ENCODE measurements at places on chromosomes 7 and 10. TPM values are rescaled to one million over a fixed set of nuclear protein-coding genes. Genes with fewer than 3 reads are reported as not detected.
A peak's percentile ranks its signal among the peaks of the same experiment; 100 is the strongest.

SPDYE5 gene
- total RNA-seq = not detected

BEND7 gene
- 21.1 TPM for total RNA-seq

AGAP5 gene
- 5.1 TPM for total RNA-seq

DNA sequence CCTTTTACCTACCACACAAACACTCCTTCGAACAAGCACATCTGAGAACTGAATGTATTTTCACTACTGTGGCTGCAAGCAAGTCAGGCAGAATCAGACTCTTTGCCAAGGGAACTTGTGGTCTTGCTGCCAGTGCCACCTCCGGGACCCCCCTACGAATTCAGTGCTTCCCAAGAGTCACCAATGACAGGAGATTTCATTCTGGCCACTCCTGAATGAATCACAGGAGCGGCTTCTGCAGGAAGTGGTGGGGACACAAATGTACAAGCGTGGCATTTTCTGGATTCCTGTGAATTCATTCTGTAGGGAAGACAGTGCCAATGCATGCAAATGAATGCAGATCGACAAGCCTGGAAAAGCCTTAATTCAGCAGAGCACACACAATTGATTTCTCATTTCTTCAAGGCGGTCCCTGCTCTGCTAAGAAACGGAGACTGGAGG lies 161.2 kb downstream of the CAMK1D start:
- peaks cover 23% of the 10 kb centered on the region for H3K4me1 ChIP-seq
- H3K36me3 ChIP-seq = no peaks in the 10 kb centered on the region
- H3K27ac ChIP-seq = no peak overlapping the region
- peak; percentile 59 for DNase-seq
- no peaks in the 10 kb centered on the region for H3K27me3 ChIP-seq

DNA sequence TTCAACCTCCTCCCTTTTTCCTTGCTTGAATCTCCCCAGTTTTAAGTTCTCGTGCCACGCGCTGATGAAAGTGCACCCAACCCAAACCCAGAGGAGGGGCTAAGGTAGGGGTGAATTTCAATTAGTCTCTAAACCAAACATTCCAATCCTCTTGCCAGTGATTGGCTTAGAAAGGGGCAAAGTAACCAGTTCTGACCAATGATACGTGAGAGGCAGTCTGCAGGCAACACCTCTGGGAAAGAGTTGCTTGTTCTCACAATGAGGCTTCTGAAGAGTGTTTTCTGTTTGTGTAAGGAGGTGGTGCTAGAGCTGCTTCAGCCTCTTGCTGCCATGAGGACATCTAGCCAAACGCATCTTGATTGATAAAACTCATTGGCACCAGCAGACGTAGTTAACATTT lies 21.8 kb downstream of the SLC35G1 start:
- no peaks in the 10 kb centered on the region for H3K4me1 ChIP-seq
- H3K27ac ChIP-seq = no peak overlapping the region
- H3K4me3 ChIP-seq = no peak overlapping the region
- H3K36me3 ChIP-seq = no peaks in the 10 kb centered on the region
- H3K27me3 ChIP-seq = no peaks in the 10 kb centered on the region
- DNase-seq = no peak

DNA sequence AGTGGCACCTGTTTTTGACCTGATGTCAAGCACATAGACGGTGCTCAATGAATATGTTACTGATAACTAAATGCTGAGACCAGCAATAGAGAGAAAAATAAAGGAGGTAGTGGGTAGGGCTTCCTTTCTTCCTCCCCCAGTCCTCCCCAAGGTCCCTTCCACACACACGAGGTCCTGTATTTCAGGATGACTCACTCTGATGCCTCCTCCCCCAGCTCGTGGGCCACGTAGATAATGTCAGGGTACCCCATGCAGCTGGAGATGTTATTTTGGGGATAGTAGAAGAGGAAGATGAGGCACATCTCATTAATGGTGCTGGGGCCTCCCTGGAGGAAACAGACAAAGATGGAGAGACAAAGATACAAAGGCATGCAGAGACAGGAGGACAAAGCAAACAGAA lies 17.3 kb downstream of the PRSS58 start:
- H3K4me3 ChIP-seq = no peak overlapping the region
- H3K36me3 ChIP-seq = no peaks in the 10 kb centered on the region
- no peaks in the 10 kb centered on the region for H3K27me3 ChIP-seq
- H3K4me1 ChIP-seq = no peaks in the 10 kb centered on the region
- no peak for DNase-seq

DNA sequence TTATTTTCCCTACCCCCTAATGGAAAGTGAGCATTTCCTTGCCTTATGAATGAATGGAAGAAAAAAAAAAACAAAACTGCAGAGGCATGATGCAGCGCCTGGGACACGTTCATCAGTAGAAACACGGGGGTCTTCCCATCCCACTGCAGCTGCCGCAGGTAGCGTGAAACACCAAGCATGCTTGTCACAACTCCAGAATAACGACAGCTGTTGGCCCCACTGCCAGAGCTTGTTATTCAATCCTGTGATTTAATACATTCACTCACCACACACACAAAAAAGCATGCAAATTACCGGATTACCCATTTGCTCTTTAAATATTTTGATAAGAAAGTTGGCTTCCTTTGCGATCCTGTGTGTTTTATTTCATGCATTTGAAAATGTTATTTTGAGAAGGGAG lies 48.4 kb upstream of the GNA12 start:
- no peak for DNase-seq
- no peaks in the 10 kb centered on the region for H3K4me1 ChIP-seq
- H3K36me3 ChIP-seq = no peaks in the 10 kb centered on the region
- peaks cover 2% of the 10 kb centered on the region for H3K27me3 ChIP-seq
- H3K27ac ChIP-seq = no peak overlapping the region

GRCh38 chr10:60434418-60435046 lies 44.9 kb upstream of the ANK3 start:
- H3K4me1 ChIP-seq = peaks cover 26% of the 10 kb centered on the region
- no peak overlapping the region for H3K4me3 ChIP-seq

DNA sequence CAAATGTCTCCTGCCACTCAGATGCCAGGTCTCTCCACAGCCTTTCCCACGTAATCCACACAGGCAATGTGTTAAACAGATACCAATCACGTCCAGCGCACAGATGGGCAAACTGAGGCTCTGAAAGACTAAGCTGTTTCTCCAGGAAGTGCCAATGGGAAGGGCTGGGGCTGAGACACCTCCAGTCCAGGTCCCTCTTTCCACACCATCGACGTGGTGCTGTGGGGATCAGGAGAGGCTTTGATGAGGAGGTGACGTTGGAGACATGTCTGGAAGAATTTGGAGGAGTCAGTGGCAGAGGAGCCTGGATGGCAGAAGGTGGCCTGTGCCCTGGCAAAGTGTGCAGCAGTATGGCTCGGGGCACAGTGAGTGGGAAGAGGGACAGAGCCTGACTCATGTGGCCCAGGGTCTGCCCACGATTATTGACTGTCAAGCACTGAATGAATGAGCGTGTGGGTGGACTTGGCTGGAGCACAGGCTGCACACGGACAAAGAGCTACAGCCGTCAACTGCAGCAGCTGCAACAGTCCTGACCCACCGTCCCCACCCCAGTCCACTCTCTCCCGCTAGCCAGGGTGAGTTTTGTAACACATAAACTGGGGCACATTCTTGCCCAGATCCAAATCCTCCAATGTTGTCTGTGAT lies 40.8 kb upstream of the HSPA12A start:
- H3K4me1 ChIP-seq = peaks cover 11% of the 10 kb centered on the region
- no peaks in the 10 kb centered on the region for H3K27me3 ChIP-seq
- no peak overlapping the region for H3K27ac ChIP-seq
- DNase-seq = peak; percentile 52
- H3K4me3 ChIP-seq = no peak overlapping the region

- peaks cover 3% of the 10 kb centered on the region for H3K4me1 ChIP-seq
- H3K27me3 ChIP-seq = no peaks in the 10 kb centered on the region
- no peak overlapping the region for H3K27ac ChIP-seq
- DNase-seq = no peak
Observed at GRCh38 chr10:44659320-44659719, 251.8 kb upstream of the TMEM72 start.

DNA sequence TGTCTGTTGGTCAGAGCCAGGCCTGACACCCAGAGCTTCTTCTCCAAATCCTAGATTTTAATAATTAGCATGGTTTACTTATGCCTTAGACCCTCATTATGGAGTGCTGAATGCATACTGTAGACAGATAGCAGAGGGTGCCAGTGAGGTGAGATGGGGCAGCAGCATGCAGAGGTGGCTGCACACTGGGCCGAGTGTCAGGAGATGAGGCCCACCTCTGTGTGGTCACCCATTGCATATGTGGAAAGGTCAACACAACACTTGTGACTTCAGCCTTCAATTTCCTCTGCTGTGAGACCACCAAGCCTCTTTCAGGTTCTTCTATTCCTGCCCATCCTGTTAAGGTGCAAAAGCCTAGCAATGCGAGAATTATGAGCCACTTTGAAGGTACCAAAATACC lies 39.7 kb upstream of the NMT2 start:
- H3K4me3 ChIP-seq = no peak overlapping the region
- H3K27ac ChIP-seq = no peak overlapping the region
- no peak for DNase-seq
- H3K4me1 ChIP-seq = peaks cover 15% of the 10 kb centered on the region

All from astrocyte (in vitro differentiated cells and primary cell).